ENCODE measurements at places on chromosomes 11 and 22.

DNA sequence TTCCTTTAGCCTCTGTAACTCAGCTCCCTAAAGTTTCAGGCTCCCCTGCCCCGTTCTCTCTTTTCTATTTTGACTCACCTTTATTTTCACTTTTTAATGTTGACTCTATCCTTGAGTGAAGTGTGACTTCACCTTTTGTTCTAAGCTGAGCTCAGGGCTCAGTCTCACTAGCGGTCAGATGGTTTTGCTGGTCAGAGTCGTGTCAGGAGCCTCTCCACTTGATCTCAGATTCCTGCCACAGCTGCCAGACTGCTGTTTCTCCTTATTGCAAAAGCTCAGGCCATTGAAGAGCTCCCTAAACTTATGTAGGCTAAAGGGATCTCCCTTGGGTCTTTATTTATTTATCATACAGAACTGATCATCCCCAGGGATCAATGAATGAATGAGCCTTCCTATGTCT lies 13.7 kb upstream of the POU2AF2 start:
- DNase-seq: no peak

- no peak for DNase-seq
Measured at GRCh38 chr11:76382209-76382608, 1.1 kb downstream of the GVQW3 start.

DNA sequence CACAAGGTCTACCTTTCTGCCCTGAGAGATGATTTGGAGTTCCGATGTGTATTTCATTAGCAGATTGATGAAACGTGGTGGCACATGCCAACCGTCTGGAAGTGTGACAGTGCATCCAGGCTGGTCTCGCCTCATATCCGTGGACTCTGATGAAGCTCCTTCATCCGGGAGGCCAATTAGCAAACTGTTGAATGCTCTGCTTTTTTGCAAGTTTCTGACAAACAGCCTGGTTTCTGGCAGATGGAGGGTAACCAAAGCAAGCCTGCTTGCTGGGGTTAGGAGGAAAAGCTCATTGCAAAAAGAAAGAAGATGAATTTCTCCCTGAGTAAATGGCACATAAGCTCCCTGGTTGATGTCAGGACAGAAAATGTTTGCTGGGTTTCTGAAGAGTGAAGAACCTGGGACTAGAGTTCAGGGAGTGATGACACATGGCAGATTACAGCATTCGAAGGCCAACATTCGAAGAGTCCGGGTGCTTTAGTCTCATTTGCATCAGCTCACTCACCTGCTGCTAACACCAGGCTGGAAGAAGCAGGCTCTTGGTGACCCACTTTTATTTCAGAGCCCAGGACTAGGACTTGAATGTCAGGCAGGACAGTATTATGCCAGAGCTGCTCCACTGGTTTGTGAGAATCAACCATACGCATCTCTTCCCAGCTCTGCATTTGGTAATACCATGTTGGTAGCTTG lies 135.9 kb upstream of the TTC12 start:
- DNase-seq: no peak

DNA sequence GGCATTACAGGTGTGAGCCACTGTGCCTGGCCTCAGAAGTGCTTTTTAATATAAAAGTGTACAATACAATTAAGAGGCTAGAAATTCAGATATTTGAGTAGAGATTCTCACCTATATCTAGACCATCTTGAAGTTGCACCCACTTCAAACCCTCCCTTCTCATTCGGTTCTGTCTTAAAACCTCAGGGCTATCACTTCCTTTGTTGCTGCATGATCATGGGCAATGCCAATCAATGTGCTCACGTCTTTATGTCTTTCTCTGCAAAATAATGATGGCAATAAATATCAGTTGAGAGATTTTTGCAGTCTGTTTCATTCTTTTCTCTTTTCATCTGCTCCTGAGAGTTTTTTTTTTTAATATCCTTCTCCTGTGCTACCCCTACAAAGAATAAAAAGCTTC lies 9.3 kb upstream of the NUP160 start:
- DNase-seq: no peak

- DNase-seq: no peak
Measured at GRCh38 chr11:86063536-86063935, 5.3 kb downstream of the PICALM start.

GRCh38 chr11:26904132-26904531 lies 89.8 kb upstream of the FIBIN start:
- no peak for DNase-seq

DNA sequence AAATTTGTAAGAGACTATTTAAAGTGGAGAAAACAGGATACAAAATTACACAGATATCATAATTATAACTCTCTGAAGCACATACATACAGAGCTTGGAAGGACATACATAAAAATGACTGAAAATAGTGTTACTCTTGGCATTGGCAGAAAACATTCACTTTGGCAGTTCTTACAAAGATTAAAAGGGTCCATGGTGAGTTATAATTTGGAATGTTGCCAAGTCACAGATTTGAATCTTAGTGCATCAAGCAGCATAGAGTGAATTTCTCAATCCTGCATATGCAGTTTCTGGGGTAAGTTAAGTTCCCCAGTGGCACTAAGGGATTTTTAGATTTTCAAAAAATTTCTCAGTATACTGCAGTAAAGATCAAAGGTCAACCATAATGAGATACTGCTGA lies 115.9 kb downstream of the CCDC81 start:
- no peak for DNase-seq

DNA sequence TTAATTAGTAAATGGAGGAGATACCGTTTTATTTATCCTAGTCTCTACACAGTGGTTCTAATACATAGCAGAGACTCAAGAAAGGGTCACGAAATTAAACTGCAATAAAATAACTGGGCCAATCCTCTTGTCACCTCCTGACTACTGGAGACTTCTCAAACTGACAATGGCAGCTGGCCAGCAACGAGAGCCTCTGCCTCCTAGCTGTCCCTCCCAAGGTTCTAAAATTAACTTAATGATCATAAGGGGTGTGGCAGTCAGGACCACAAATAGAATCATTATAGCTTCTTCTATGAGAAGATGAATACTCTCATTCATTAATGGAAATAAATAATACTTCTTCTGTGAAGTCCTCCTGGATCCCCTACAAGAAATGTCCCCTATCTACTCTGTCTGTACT lies 63.8 kb upstream of the APOA1 start:
- no peak for DNase-seq

DNA sequence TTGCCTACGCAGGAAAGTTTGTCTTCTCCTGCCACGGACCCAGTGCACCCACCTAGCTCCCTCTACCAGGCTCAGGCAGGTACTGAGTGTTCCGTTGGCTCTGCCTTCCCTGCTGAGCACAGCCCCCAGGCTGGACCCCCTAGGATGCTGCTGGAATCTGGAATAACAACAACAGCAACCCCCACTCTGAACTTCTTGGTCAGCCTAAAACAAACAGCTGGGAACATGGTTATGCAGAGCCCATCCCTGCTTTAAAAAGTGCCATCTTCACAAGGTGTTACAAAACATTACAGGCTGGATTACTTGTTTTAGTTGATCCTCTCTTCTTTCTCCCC lies 1.8 kb downstream of the OPCML start:
- DNase-seq: no peak

GRCh38 chr11:7520981-7521487 lies 7.2 kb downstream of the PPFIBP2 start:
- DNase-seq: no peak

DNA sequence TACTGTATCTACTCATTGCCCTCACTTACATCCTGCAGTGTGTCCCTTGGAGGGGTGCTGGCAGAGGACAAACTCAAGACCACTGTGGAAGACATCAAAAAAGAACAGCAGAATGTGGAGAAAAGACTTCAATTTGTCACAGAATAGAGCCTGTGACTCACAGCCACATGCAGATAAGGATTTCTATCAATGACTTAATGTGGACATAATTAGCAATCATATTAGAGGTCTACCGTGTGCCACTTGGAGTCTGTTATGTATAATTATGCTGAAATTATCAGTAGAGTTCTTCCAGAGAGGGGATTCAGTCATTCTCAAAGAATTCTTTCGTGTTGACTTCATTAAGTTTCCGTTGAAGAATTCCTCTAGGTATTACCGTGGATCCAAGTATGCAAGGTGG lies 473.5 kb downstream of the MIAT start:
- no peak for DNase-seq

- DNase-seq: no peak
Measured at GRCh38 chr11:34789196-34789834, 126.9 kb downstream of the APIP start.

- DNase-seq: no peak
Measured at GRCh38 chr11:107598225-107599139, 7.5 kb downstream of the ELMOD1 start.

GRCh38 chr11:126897430-126897829 lies 103.1 kb downstream of the KIRREL3 start:
- DNase-seq: no peak

DNA sequence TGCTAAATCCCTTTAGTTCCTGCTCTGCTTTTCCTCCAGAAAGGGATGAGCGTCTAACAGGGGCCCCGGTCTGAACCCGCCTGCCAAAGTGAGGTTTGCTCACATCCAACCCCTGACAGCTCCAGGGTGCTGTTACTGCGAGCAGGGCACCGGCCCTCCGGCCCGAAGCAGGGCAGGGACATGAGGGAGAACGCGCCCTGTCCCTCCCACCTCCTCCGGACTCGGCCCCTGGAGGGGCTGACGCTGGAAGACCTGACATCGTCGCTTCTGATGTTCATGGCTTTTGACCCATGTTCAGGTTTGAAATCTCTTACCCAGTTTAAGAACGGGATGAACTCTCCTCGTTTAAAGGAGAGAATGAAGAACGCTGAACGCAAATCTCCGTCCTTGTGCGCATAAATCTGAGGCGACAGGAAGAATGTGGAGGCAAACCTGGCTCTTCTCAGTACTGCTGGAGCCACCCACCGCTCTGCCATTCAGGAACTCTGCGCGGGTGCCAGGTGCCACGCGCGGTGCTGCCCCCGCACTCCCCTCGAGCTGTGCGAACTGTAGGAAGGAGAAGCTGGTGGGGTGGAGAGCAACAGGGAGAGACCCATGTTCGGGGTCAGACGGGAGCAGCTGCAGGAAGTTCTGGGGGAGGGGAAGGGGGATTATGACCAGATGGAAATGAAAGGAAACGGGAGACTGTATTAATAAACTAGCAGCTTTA lies 826 bp upstream of the EEF1G start:
- DNase-seq: no peak

GRCh38 chr11:57001674-57002401 lies 13.1 kb downstream of the OR5AK2 start:
- no peak for DNase-seq

- DNase-seq: no peak
Measured at GRCh38 chr22:17258015-17258787, 39.0 kb upstream of the ADA2 start.

GRCh38 chr11:123197711-123198110 lies 2.7 kb upstream of the CLMP start:
- no peak for DNase-seq

DNA sequence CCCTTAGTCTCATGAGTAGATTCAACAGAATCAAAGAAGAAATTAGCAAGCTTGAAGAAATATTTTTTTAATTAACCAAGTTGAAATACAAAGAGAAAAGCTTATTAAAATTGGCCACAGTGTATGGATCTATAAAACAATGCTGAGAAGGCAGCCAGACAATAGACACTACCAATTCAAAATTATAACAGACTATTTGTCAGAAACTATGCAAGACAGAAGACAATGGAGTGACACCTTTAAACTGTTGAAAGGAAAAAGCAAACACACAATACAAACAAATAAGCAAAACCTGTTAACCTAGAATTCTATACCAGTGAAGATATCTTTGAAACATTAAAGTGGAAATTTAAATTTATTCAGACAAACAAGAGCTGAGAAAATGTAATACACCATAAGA lies 225.4 kb downstream of the CASP12 start:
- DNase-seq: no peak

DNA sequence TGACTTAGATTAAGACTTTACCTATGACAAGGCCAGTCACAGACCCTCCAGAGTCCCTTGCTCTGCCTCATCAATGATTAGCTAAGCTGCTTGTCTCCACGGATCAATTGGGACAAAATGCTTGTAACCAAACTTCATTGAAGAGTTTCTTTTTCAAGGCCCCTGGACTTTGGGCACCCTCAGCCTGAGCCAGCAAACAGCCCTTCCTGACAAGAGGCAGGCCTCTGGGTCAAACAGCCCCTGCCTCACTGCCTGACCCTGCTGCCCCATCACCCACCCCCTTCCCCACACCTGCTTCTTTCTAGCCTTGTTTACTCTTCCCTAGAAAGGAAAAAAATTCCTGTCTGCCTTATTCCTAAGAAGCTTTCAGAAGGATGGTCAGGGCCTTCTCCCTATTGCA lies 26.3 kb upstream of the CDON start:
- no peak for DNase-seq
